PC-9 (cell line): ENCODE measurements at places on chromosomes 7 and 10.
A peak's percentile ranks its signal among the peaks of the same experiment; 100 is the strongest.

GRCh38 chr7:90828601-90829000, 232.5 kb downstream of the CDK14 start:
- no peak for DNase-seq

DNA sequence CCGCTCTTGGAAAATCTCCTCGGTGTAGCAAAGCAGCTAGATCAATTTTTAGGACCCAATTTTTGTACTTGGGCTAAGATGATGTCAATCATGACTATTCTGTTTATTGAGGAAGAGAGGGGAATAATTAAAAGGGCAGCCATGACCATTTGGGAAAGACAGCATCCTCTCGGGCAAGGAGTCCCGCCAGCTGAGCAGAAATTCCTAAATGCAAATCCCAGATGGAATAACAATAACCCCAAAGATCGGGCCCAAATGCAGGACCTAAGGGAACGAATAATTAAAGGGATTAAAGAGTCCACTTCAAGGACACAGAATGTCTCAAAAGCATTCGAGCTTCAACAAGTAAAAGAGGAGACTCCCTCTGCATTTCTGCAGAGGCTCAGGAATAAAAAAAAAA, 18.7 kb downstream of the COL17A1 start:
- no peak for DNase-seq

- peak; percentile 99 for DNase-seq
Observed at GRCh38 chr7:51123322-51124019, 193.1 kb downstream of the COBL start.

GRCh38 chr10:132363921-132364593, 32.1 kb downstream of the LRRC27 start:
- no peak for DNase-seq

DNA sequence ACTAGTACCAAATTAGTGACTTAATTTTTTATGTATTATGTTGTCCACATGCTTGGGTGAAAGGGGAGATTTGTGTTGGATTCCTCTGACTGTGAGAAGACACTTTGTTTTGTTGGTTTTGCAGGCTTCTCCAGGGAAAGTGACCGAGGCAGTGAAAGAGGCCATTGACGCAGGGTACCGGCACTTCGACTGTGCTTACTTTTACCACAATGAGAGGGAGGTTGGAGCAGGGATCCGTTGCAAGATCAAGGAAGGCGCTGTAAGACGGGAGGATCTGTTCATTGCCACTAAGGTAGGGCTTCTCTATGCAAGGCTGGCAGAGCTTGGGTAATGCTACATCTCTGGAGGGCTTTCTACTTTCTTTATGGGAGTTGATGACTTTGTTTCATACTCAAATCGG, 4.5 kb downstream of the AKR1E2 start:
- no peak for DNase-seq

DNA sequence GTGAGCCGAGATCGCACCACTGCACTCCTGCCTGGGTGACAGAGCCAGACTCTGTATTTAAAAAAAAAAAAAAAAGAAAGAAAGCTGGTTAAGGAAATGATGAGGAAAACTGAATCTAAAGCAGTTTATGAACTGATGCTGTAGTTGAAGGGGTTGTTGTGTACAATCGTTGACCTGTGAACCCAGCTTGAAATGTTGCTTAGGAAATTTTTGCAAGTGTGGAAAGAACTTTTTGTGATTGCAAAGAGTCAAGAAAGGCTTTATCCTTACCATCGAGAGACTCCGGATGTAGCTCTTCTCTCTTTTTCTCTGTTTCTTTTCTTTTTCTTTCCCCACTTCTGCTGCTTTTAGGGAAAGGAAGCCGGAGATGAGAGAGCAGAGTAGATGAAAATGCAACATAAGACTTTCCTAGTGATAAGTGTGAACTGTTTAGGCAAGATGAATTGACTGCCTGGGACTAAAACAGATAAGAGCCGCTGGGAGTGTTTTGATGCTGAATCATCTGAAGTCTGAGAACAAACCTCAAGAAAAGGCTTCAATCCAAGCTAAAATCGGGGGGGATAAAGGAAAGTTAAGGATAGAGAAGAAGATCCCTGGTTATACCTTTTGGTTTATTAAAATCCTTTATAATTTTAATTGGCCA, 69.0 kb downstream of the TAF3 start:
- DNase-seq: no peak

- DNase-seq: no peak
Observed at GRCh38 chr7:127813991-127814541, 162.1 kb downstream of the SND1 start.

GRCh38 chr7:80313716-80314115, 179.1 kb downstream of the GNAI1 start:
- DNase-seq: no peak

DNA sequence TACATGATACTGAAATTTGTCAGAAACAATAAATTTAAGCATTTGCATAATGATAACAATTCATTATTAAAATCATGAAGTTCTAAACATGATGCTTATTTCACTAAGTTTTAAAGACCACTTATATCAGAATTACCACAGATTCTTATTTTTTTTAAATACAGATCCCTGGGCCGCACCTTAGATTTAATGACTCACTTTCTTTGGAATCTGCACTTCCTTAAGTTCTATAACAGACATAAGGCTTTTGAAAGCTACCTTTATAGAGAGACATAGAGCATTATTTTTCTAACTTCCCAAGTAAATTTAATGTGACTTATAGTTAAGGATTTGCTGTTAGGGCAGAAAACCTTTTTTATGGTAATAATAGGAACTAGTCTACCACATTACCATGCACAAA, 214.9 kb downstream of the IPMK start:
- DNase-seq: no peak
